Urinary bladder (tissue), 4 donors: ENCODE measurements at places on chromosomes 4 and X. TPM values are rescaled to one million over a fixed set of nuclear protein-coding genes. Genes with fewer than 3 reads are reported as not detected.

Gene AR
- 4.8 TPM for polyA plus RNA-seq

Gene PIN4
- polyA plus RNA-seq = 19.1 TPM

Gene SHROOM4
- polyA plus RNA-seq = 3.5 TPM

Gene TDO2
- 0.28 TPM for polyA plus RNA-seq

GRCh38 chrX:72479324-72480274 is 93.0 kb downstream of the HDAC8 start:
- no peak for DNase-seq

DNA sequence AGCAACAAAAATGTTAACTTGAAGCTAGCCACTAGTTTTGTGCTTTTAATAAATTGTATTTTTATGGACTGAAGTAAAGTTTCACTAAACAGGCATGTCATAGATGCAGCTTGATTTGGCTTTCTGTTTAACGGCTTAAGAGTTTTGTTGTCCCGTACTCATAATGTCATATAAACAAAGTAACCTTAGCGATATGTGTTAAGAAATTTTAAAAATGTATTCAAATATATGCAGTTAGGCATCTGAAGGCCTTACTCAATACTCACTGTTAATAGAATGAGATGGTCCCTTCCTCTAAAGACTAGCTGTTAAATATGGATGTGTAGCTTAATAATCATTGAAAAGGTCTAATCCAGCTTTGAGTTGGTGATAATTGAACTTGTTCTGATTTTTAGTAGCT is 1.0 kb upstream of the SCLT1 start:
- no peak for DNase-seq

- no peak for DNase-seq
Measured at GRCh38 chrX:104662694-104663093, 96.7 kb downstream of the IL1RAPL2 start.
